ENCODE measurements at places on chromosomes 16 and 17.
A peak's percentile ranks its signal among the peaks of the same experiment; 100 is the strongest.

- peak; percentile 39 for DNase-seq
Observed at GRCh38 chr17:81508639-81509206, 3.9 kb downstream of the ACTG1 start.

- no peak for DNase-seq
Observed at GRCh38 chr17:61750656-61751055, 112.7 kb downstream of the BRIP1 start.

DNA sequence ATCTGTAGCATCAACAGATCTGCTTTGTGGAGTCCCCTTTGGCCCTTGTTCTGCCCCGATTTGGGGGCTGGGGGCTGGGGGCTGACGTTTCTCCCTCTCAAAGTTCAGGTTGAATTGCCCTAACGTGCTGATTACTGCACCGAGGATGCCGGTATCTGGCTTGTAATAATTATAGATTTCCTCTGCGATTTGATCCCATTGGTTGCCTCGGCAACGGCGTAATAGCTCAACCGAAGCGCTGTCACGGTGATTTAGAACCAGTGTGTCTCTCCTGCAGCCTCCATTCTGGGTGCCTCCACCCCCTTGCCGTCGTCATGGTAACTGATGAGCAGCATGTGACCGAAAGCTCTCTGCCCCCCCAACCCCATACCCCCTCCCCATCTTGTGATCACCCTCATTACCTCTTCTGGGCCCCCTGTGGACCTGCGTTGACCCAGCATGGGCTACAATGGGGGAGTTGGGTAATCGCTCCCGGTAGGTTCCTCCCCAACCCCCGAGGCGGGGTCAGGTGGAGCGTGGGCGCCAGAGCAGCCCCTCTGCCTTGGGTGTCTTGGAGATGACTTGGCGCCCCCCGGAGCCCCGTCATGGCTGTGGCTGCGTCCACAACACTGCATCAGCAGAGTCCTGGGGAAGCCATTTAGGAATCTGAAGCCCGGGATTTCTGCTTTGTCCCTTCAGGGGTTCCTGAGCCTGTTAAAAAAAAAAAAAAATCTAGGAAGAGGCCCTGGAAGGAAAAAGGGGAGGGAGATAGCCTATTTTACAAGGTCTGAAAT, 38.4 kb downstream of the ABAT start:
- DNase-seq: no peak

DNA sequence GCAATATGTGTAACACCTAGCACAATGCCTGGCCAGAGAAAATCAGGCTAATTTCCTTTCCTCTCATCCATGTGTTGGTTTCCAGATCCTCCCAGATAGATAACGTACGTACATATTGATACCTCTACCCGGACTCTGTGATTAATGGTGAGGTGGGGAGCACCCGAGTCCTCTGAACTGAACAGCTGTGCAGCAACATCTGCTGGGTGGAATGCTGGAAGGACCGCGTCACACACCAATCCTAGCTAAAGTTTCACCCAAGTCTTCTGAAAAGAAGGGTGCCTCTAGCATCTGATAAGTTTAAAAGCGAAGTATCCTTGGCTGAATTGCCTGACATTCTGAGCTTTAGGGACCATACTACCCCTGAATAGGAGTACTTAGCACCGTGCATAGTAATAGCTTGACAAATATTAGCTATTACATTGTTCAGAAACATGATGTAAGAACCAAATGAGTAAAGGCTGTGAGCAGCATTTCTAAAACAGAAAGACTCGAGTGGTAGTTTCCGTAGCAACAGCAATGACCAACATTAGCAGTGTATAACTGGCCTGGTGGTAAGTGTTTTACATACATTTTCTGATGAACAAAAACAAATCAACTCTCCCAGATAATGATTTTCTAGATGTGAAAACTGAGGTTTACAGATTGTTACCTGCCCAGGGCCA, 91.4 kb downstream of the SYCE1L start:
- no peak for DNase-seq

- DNase-seq: no peak
Observed at GRCh38 chr16:11788914-11789313, 8.1 kb downstream of the ZC3H7A start.

GRCh38 chr17:3896108-3896967, 3.5 kb upstream of the CAMKK1 start:
- no peak for DNase-seq

DNA sequence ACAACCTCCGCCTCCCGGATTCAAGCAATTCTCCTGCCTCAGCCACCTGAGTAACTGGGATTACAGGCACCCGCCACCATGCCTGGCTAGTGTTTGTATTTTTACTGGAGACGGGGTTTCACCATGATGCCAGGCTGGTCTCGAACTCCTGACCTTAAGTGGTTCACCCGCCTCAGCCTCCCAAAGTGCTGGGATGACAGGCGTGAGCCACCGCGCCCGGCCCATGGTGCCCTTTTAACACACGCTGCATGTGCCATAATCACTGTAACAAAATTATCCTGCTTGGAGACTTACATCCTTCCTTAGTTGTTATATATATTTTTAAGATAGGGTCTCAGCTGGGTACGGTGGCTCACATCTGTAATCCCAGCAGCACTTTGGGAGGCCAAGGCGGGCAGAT, 5.4 kb downstream of the CD7 start:
- DNase-seq: no peak

- no peak for DNase-seq
Observed at GRCh38 chr16:83312718-83313245, 495.0 kb upstream of the HSBP1 start.

DNA sequence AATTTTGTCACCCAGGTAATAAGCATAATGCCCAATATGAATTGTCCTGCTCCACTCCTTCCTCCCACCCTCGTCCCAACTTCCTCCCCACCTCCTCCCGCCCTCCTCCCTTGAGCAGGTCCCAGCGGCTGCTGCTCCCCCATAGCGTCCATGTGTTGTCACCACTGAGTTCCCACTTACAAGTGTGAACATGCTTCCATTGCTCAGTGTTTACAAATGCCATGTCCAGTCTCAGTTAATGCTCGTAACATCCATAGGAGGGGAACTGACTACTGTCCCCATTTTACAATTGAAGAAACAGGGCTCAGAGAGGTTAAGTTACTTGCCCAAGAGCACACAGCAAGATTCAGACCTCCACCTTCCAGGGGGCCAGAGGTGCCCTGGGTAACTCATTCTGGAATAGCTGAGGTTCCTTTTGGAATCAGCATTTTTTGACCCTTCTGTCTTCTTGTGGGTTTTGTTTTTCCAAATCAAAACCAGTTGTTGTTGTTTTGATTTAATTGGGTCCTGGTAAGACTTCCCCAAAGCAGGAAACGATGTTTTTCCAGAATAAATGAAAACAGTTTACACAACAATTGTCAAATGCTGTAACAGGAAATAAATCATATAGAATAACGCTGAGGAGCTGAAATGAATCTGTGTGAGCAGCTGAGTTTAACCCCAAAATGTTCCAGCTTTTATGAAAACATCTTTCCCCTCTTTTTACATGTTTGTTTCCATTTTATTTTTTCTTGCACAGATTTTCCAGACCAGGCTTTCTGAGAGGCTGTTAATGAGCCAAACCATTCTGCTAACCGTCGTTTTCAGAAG, 73.9 kb downstream of the ZDHHC7 start:
- no peak for DNase-seq

- DNase-seq: no peak
Observed at GRCh38 chr17:46151762-46152161, 41.5 kb downstream of the KANSL1 start.

- DNase-seq: peak; percentile 16
Observed at GRCh38 chr17:66938656-66939055, 25.9 kb upstream of the CACNG4 start.

DNA sequence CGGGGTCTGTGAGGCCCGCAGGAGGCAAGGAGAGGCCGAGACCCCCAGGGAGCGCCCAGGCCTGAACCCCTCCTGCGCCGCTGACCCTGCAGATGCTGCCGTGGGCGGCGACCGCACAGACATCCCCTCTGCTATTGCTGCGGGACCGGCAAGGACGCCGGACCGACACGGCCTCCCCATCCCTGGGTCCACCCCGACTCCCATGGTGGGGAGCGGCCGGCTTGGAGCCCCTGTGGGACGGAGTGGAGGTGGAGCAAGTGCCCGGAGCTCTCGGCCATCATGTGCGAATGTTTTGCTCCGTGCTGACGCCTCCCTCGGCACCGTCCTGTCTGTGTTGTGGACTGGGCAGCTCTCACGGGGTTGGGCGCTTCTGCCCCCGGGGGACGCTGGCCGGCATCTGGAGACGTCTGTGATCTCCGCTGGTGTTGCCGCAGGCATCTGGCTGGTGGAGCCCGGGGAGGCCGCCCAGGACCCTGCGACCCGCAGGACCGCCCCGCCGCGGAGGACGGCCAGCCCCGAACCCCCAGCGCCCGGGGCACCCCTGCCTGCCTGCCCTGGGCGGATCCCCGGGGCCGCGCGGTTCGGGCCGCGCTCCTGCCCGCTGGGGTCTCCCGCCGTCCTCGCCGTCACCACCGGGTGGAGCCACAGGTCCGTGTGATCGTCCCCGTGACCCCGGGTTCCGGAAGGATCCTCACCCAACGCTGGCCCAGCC, 12.8 kb upstream of the GNG13 start:
- peak; percentile 77 for DNase-seq

DNA sequence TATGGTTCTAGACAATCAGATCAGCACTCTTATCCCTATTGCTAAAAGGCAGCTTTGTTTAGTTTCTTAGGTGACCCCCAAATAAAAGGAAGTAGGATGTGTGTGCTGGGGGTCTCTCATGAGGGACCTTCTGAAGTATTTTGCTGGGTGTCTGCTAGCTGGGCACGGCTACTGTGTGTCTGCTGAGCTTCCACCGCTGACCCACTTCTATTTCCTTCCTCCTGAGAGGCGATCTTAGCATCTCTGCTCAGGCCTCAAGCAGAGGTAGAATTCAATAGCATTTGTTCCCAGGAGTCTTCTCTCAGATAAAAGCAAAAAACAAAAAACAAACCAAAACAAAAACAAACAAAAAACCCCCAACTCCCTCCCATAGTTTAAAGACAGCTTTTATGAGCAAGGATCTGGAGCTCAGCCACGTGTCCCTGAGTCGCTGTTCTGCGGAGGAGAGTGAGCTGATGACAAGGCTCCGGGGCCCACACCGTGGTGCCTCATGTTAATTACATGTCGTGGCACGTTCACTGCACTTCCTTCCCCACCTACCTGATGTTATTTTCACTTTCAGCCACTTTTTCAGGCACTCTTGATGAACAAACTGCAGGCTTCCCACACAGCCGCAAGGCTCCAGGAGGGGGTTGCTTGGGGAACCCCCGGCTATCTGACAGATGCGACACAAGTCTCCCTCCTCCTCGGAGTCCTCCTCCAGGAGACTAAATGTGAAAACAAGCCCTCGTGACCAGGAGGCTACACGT, 83.5 kb downstream of the MARCHF10 start:
- no peak for DNase-seq

GRCh38 chr17:16033729-16034349, 34.2 kb downstream of the TTC19 start:
- no peak for DNase-seq

GRCh38 chr16:87569601-87570571, 32.4 kb upstream of the JPH3 start:
- peak; percentile 39 for DNase-seq

GRCh38 chr16:9072806-9073341, 18.6 kb upstream of the HAPSTR1 start:
- DNase-seq: no peak

- DNase-seq: no peak
Observed at GRCh38 chr17:81688616-81689015, 4.8 kb downstream of the HGS start.

DNA sequence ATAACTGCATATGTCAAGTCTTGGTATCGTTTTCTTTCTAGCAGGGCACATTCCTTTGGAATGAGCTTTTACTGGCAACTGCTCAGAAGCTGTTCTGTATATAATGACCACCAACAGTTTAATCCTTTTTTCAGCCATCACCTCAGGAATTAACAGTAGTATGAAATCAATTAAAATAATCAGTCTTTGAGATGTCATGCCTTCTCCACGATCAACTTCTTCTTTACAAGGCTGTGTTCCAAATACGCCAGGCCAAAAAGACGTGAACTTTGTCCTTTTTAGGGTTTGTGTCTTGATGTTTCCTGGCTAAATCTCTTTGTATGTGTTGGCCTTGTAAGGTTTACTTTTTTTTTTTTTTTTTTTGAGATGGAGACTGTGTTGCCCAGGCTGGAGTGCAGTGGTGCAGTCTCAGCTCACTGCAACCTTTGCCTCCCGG, 54.9 kb downstream of the ABCC1 start:
- DNase-seq: no peak

GRCh38 chr17:28381141-28381825, 9.8 kb downstream of the SARM1 start:
- no peak for DNase-seq

GRCh38 chr17:2075336-2076086, 20.6 kb downstream of the HIC1 start:
- peak; percentile 84 for DNase-seq

GRCh38 chr17:12328204-12328603, 307.5 kb downstream of the MAP2K4 start:
- no peak for DNase-seq

DNA sequence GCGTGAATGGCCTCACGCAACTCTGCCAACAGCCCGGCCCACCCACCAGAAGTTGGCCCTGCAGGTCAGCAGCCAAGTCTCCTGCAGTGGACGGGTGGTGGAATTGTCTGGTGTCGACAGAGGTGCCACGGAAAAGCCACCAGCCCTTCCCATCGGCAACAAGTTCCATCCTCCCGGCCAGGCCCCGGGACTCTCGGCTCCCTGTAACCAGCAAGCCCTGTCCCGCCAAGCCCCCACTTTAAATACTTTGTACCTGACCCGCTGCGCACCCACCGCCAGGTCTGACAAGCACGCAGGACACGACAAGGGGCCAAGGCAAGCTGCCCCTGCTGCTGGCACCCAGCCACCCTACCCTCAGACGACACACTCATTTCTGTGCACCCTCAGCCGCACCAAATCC, 100.8 kb downstream of the RBFOX3 start:
- DNase-seq: no peak

DNA sequence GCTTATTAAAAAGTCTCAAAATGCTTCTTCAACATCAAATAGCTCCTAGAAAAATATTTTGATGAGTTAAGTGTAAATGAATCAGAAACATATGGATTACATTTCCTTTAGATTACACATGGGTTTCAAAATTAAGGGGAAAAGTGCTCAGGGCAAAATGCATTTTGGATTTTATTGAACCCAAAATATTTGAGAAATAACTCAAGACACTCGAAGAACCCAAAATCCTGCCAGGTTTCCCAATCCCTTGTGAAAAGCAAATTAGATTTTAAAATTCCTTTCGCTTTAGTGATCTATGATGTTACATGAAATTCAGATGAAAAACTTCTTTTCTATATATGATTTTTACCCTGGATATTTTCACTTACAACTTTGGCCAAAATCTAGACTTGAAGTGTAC, 847.4 kb upstream of the SOX9 start:
- no peak for DNase-seq

Data from right forelimb (tissue), 1 donor.